ENCODE measurements at places on chromosomes 6 and 20.

DNA sequence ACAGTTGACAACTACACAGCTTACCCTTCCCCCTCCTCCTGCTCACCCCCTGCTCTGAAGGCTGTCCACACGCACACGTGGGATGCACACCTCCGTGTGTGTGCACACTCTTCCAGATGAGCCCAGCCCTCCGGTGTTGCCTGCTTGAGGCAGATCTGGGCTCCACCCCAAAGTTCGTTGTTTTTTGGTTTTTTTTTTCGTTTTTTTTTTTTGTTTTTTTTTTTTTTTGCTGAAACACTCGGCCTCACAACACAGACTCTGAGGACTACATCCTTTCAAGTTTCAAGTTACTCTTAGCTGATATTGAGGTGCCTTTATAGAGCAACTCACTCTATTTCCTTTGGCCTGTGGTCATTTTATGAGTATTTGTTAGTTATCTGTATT lies 88.2 kb downstream of the RREB1 start:
- no peak for DNase-seq

DNA sequence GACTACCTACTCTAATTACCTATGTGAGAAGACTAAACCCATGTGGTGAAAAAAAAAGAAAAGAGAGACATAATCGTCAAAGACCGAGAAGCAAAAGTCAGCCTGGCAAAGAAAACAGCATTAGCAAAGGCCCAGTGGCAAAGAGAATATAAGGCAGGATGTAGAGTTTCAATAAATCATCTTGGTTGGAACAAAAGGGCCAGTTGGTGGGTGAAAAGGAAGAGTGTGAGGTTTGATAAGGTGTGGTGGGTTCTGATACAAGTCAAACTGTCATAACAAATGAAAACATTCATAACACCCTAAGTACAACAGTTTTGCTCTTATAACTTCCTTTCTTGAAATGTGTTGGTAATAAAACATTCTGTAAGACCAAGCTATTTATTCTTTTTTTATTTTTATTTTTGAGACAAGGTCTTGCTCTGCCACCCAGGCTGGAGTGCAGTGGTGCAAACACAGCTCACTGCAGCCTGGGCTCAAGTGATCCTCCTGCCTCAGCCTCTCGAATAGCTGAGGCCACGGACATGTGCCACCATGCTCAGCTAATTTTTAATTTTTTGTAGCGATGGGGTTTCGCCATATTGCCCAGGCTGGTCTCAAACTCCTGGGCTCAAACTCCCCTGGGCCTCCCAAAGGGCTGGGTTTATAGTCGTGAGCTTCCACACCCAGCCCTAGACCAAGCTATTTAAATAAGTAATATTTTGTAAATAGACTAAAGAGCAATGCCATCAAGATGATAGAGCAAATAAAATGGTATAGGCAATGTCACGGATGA lies 18.9 kb upstream of the GTF3C6 start:
- DNase-seq: no peak

DNA sequence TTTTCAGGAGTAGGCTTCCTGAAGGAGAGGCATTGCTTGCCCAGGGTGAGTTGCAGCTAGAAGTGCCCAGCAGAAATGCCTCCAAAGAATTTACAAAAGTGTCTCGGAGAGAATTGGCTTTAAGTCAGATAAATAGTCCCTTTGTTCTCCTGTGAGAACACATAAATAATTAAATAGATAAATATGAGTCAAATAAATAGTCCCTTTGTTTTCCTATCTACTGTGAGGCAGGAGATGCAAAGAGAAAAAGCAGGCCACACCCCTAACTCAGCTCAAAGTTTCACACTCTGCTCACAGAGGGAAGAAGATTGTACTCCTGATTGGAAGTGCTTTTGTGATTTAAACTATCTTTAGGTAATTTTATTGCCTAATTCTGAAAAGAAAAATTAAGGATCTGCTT lies 180.7 kb upstream of the PRSS16 start:
- no peak for DNase-seq

GRCh38 chr6:56902641-56903464 lies 52.1 kb upstream of the BEND6 start:
- no peak for DNase-seq

GRCh38 chr20:35437599-35437998 lies 429 bp downstream of the GDF5 start:
- no peak for DNase-seq

DNA sequence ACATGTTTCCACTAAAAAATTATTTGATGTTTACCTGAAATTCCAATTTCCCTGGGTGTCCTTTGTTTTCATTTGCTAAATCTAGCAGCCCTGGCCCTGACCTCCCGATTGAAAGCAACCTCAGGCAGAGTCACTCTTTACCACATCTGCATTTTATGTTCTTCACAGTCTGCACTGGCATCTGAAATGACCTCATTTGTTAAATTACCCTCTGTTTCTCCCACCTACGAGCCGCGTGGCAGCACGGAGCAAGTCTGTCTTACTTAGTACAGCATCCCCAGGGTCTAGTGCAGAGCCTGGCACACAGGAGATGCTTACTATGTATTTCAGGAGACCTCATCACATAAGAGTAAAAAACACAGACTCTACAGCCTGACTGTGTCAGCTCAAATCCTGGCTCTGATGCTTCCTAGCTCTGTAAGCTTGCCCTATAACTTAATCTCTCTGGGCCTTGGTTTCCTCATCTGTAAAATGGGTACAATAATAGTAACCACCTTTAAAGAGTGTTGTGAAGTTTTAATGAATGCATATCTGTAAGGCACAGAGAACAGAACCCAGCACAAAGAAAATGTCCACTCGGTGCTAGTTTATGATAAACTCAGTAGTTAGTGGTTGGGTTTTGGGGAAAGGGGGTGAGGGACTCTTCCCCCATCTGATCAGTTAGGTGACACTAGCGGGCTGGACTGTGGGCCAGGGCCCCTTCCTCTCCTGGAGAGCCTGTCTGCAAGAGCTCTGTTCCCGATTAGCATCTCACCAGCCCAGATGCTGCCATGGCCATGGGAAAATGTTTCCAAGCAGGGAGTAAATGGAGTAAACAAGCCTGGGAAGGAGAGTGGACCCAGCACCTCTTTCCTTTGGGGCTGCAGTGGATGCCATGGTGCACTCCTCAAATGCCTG lies 88.2 kb downstream of the PREX1 start:
- DNase-seq: no peak

DNA sequence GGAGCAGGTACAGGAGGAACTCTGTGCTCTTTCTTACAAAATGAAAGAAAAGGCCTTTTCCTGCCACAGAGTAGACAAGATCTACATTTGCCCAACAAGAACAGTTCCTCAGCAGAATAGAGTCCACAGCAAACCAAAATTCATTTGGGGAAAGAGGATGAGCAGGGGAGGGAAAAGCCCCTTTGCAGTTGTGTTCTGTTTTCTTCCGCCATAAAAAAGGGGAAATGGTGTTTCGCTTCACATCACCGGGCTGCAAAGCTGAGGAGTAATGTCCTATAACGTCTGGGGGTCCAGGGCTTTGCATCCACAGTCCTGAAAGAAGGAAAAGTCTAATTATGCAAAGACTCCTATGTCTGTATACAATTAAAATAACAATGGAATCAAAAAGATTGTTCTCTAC lies at the start of gene GPR31:
Gene GPR31 (minus strand): TSS at position 118 of the 400 bp plus-strand sequence. CDS start 149 bp downstream, outside the sequence.
- DNase-seq: no peak

DNA sequence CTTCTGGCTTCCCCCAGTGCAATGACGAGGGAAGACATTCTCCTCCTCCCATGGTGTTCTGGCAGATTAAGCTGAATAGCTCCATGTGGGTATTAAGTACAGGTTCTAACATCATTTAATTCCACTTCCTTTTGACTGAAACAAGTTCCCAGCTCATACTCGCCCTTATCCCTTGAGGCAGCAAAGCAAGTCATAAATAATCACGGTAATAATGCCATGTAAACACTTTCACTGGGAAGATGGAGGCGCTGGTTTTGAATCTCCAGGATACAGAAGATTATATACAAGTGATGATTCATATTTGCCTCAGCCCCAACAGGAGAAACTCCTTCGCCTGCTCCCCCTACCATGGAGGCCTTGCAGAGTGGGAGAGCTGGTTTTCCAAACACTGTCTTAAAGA lies 141.3 kb downstream of the PXDC1 start:
- DNase-seq: no peak

- DNase-seq: no peak
These were observed 373.6 kb downstream of the CDH26 start for GRCh38 chr20:60331688-60332300.

- DNase-seq: no peak
These were observed 31.8 kb downstream of the SNX14 start for GRCh38 chr6:85561750-85562357.

GRCh38 chr6:29355603-29356002 lies 13.1 kb downstream of the OR5V1 start:
- no peak for DNase-seq

- no peak for DNase-seq
These were observed 33.3 kb upstream of the CITED2 start for GRCh38 chr6:139407718-139408222.

GRCh38 chr20:24989162-24989561 lies 3.4 kb downstream of the APMAP start:
- no peak for DNase-seq

GRCh38 chr20:35246723-35247122 lies 20.2 kb downstream of the MMP24 start:
- no peak for DNase-seq

- no peak for DNase-seq
These were observed 86.7 kb upstream of the NAA20 start for GRCh38 chr20:19930426-19930825.

DNA sequence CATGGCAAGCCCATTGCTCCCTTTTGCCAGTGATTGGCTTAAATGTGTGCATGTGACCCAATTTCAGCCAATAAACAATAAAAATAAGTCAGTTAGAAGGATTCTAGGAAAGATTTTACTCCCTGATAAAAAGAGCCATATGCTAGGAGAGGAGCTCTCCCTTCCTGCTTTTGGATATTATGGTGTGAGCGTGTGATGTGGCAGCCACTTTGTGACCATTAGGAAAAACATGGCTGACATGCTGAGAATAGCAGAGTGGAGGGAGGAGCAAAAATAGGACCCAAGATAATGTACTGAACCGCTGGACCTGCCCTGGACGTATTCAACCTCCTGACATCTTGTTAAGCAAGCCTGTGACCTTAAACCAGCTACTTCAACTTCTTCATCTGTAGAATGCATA lies 160.6 kb upstream of the MLN start:
- no peak for DNase-seq

DNA sequence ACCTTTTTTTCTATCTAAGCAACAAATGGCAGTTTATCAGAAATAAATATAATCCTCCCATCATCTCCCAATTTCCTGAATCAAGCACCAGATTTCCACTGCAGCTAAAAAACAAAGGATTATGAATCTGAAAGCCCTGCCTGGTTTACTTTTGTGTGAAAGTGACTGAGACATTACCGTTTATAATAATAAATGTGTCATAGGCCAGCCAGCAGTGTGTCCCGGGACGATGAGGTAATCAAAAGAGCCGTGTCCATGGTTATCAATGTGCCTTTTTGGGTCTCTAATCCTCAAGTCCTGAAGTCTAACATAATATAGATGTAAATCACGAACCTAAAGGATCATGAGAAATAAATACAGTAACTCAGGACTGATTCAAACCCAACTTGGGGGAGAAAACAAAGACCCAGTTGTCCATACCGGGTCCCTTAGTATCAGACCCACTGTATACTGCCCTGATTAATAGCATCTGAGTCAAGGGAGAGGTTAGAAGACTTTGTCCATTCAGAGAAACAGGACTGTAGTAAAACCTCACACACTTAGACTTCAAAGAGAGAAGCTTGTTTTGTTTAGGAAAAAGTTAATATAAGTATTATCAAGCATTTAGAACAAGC lies 149.1 kb downstream of the SASH1 start:
- no peak for DNase-seq

DNA sequence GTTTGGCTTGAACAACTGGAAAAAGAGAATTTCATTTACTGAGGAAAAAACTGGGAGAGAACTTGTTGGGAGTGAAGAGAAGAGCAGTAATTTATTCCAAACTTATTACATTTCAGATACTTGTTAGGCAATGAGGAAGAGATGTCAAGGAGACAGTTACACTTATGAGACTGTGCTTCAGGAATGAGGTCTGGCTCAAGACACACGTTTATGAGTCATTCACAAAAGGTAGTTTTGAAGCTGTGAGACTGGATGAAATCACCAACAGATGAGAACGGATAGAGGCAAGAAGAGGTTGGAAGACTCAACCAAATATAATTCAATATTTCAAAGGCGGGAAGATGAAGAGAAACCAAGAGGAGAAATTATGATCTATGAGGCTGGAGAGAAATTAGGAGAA lies 70.6 kb upstream of the DEFB112 start:
- no peak for DNase-seq

- no peak for DNase-seq
These were observed 252.4 kb downstream of the HDGFL1 start for GRCh38 chr6:22821664-22822320.

- no peak for DNase-seq
These were observed 8.7 kb upstream of the MYBL2 start for GRCh38 chr20:43658069-43658722.

DNA sequence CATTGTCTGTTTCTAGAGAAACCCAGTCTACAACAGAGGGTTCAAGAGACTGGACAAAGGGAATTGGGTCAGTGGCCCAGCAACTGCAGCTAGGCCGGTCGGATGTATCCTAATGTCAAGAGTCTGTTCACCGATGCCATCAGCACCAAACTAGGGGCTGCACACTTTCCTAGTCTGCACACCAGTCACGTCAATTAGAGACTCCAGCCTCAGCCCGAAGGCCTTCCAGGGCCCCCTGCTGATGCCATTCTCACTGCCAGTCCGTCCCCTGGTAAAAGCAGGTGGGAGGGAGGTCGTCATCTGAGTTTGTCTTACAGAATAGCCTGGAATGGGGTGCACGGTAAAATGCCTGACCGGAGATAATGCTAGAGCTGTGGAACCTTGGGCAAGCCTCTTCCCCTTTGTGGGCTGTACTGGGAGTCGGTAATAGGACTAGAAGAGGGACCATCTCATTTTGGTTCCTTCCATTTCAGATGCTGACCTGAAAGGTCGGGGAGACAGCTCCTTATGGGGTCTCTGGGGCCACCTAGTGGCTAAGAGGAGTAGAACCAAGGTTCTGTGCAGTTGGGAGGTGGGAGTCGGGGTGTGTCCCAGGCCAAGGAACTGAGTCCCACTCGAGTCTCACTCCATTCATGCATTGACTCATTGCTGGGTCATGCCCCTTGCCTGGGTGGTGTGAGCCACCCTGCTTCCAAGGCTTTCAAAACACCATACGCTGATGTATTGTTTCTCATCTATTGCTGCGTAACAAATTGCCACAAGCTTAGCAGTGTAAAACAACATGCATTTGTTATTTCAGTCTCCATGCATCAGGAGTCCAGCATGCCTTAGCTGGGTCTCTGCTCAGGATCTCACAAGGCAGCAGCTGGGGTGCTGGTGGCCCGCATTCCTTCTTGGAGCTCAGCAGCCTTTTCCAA lies 5.1 kb downstream of the SOX12 start:
- peak; percentile 41 for DNase-seq

GRCh38 chr20:61845233-61845671 lies 220.4 kb downstream of the TAF4 start:
- no peak for DNase-seq

Data from T follicular helper cell (primary cell).